Trophoblast cell (in vitro differentiated cells and primary cell): ENCODE measurements at places on chromosomes 2 and 18.
A peak's percentile ranks its signal among the peaks of the same experiment; 100 is the strongest.

DNA sequence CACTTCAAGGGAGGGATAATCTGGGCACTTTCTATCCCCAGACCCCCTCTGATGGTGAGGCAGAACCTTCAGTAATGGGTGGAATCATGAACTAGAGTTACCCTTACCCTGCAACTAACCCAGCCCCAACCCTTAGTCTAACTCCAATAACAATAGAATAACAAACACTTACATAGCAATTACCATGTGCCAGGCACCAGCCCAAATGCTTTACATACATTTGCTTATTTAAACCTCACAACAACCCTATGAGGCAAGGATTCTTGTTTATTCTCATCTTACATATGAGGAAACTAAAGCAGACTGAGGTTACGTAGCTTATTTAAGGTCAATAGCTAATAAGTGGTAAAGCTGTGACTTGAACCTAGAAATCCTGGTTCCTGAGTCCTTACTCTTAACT is 132.8 kb downstream of the CYP26B1 start:
- DNase-seq, result peak; percentile 18

GRCh38 chr2:72561621-72562318 is 264.1 kb downstream of the EXOC6B start:
- peak; percentile 20 for DNase-seq

DNA sequence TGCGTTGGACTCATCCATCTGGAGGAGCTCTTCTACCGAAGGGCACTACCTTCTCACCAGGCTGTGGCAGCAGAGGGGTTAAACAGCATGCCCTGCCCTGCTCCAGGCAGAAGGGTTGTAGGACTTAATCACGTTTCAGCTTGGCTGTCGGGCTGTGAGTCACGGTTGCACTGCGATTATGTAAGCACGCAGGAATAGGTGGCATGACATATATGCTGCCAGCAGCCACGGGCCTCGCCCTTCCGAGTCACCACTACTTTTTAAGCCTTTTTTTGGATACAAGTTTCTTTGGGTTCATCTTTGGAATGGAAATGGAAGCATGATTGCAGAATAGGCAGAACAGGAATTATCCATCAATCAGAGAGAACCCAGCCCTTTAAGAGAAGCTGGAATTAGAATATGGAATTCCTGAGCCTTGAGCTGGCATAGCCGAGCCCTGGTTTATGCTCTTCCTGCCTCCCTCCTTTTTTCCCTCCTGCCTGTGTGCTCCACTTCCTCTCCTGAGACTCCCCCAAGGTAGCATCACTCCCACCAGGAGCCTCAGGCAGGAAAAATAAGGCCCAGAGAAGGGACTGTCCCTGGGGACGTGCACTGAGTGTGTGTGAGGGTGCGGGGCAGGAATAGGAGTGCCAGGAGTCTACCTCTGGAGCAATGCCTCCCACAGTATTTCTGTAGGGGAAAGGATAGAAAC is 86.8 kb downstream of the SEMA4F start:
- DNase-seq, result peak; percentile 98

DNA sequence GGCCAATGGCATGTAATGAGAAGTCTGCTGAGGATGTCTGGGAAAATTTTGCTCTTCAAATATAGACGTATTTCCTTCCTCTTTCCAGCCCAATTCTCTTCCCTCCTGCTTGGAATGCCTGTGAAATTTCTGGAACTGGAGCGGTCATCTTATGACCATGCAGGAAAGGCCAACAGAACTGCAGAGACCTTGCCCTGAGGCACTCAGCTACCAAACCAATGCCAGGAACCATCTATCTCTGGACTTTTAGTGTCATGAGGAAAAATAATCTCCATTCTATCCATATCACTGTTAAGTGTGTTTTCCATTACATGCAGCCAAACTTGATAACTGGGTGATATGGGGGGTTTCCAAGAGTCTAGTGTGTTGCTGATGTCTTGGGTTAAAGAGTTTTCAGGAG is 363.7 kb downstream of the SLC4A3 start:
- DNase-seq, result no peak

DNA sequence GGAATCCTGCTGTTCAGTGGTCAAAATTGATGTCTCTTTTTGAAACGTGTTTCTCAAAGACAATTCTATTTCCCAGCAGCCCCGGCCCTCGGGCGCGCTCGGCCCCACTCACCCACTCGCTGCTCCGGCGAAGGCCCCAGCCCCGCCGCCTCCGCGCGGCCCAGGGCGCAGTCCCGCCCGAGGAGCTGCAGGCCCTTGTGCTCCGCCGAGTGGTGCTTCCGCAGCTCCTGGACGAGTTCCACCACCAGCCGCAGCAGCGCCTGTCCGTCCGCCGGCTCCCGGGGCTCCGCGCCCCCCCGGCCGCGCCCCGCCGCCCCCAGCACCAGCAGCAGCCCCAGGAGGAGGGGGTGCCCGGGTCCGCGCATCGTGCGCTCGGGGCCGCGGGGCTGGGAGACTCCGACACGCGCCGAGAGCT is 413 bp downstream of the ALKAL2 start:
- DNase-seq, result no peak

- peak; percentile 6 for DNase-seq
Observed at GRCh38 chr2:106323337-106324013, 129.4 kb upstream of the UXS1 start.

GRCh38 chr18:58168993-58169392 is 125.0 kb downstream of the NEDD4L start:
- DNase-seq, result no peak

GRCh38 chr2:236196366-236196765 is 28.2 kb upstream of the GBX2 start:
- DNase-seq, result no peak

GRCh38 chr2:24734741-24735140 is 58.5 kb downstream of the PTRHD1 start:
- DNase-seq, result no peak

DNA sequence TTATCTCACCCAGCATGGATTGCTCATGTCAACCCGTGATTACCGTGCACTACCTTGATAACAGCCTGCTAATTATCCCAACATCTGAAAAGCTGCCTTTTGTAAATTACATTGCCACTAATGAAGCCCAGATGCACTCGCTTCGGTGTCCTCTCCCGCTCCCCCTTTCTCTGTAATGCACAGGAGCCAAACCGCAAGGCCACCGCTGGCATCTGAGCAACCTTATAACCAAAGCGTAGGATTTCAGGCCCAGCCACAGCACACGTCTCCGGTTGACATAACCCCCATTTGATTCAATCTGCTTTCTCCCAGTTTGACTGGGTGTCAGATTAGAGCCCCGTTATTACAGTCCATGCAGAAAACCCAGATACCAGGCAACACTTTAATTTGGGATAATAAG is 341.2 kb downstream of the ALK start:
- no peak for DNase-seq

GRCh38 chr2:31429759-31430438 is 15.4 kb upstream of the XDH start:
- DNase-seq, result no peak

DNA sequence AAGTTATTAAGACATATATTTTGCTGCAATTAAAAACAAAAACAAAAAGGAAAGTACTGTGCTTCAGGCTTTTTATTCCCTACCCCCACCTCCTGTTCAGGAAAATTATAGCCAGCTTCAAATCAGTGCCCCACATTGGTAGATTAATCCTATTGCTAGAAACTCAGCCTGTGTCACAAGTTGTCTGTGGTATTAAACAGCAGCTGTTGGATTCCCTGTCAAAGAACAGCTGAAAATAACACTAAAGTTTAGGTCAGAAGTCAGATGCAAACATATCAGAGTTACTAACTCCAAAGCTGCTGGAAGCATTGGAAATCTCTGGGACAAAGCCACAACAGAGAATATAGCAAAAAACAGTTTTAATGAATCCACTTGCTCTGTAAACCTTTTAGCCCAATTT is 818 bp upstream of the CCDC141 start:
- DNase-seq, result no peak

GRCh38 chr2:103288696-103289095 is 526.9 kb downstream of the TMEM182 start:
- no peak for DNase-seq

DNA sequence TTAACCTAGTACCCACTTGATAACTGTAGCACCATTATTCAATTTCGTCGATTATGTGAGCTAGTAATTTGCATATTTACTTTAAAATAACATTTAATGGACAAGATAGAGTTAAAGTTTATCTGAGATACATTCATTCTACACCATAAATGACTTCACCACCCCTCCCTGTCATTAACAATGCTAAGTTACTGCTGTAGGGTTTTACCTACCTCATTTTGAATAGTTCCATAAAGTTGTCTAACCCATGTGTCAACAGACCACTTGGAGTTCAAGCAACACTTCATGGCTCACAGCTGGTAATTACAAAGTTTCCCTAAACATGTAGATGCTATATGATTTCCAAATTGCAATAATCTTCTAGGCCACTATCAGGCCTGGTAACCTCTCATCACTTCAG is 127.4 kb upstream of the CYP26B1 start:
- no peak for DNase-seq
